ENCODE measurements at places on chromosomes 2 and 18.

DNA sequence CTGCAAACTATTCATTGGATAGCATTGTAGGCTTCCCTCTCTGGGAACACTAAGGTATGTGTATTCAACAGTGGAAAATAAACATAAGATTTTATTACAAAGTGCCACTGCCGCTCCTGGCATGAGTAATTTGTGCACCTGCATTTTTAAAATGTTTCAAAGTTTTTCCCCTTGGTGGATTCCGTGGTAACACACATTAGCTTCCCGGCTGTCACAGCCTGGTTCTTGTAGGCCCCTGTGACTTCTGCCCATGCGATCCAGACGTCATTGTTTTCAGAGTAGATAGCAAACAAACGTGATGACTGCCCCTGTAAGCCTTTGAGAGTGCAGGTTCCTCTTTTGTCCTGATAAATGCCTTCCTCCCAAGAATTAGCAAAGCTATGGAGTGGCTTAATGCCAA, 421.0 kb downstream of the ZNF521 start:
- no peak for DNase-seq

DNA sequence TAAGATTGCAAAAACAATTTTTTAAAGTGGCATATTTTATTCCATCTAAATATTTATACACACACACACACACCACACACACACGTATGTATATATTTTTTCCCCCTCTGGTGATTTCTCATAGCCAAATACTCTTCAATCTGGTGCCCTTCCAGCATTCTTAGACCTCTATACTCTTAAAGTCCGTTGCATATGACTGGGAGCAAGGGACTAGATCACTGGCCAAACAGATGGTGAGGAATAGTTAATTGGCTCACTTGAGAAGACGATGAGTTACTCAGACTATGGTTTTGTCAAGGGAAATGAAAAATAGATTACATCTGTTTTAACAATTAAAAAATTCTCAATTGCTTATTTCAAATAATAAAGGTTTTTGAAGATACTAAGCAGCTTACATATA, 512.5 kb upstream of the LRRTM4 start:
- no peak for DNase-seq

- DNase-seq = no peak
Observed at GRCh38 chr2:235909358-235909757, 258.8 kb downstream of the GBX2 start.

GRCh38 chr2:121006743-121007489, 271.2 kb downstream of the GLI2 start:
- DNase-seq = no peak

DNA sequence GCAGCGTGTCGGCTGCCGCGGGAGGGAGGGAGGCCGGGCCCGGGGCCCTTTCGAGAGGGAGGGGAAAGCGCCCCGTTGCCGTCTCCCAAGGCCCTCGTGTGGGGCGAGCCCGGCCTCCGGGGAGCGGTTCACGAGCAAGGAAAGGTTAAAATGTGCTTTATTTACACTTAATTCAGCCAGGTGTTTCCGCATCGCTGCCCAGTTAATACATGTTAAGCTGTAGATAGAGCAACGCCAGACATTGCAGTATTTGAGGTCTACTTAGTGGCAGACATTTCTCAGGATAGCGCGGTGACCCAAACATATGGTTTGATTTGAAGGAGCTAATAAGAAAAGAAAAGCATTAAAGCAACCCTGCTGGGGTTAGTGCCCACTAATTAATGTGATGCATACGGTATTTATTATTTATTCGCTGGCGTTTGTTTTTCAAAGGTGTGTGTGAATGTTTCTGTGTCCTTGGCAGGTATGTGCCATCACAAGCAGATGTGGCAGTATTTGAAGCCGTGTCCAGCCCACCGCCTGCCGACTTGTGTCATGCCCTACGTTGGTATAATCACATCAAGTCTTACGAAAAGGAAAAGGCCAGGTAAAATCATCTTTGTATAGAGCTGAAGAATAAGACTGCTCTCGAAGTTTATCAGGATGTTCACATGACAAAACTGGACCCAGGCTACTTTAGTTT, 571 bp downstream of the EEF1B2 start:
- DNase-seq = peak; percentile 52
